A549 treated with Hydrocortisone at 1 μM for 4 hours (cell line): ENCODE measurements at places on chromosomes 2 and 18. TPM values are rescaled to one million over a fixed set of nuclear protein-coding genes. Genes with fewer than 3 reads are reported as not detected.

REG1A gene
- total RNA-seq = not detected in 5 replicates

IL18R1 gene
- total RNA-seq = 1.0 to 1.4 TPM (median 1.2 TPM) in 5 replicates

IL1RN gene
- total RNA-seq = 0.23 to 0.51 TPM (median 0.39 TPM) in 5 replicates

SERPINB13 gene
- total RNA-seq = not detected in 5 replicates

FOXD4L1 gene
- 0.21 to 0.55 TPM (median 0.29 TPM) in 5 replicates for total RNA-seq

NAT8 gene
- not detected in 5 replicates for total RNA-seq

TMEM247 gene
- total RNA-seq = not detected in 5 replicates

TEKT4 gene
- not detected in 5 replicates for total RNA-seq

PARD3B gene
- 0.61 to 1.5 TPM (median 0.94 TPM) in 5 replicates for total RNA-seq

VWC2L gene
- not detected in 5 replicates for total RNA-seq

GCG gene
- total RNA-seq = not detected in 5 replicates

MRPL44 gene
- total RNA-seq = 46.4 to 49.6 TPM (median 47.6 TPM) in 5 replicates

RNU2-63P gene
- not detected in 5 replicates for total RNA-seq

MAB21L4 gene
- 0.12 to 0.54 TPM (median 0.24 TPM) in 4 of 5 replicates, not detected in the other for total RNA-seq

EFHD1 gene
- 3.3 to 5.0 TPM (median 4.3 TPM) in 5 replicates for total RNA-seq

MEP1B gene
- 0.06 to 0.10 TPM in 2 of 5 replicates, not detected in the others for total RNA-seq

MROH2A gene
- 0.12 to 0.29 TPM (median 0.21 TPM) in 4 of 5 replicates, not detected in the other for total RNA-seq

ALKAL2 gene
- total RNA-seq = not detected in 5 replicates

REG1B gene
- not detected in 5 replicates for total RNA-seq

AGFG1 gene
- 93.2 to 122 TPM (median 115 TPM) in 5 replicates for total RNA-seq

KCNG2 gene
- 0.07 TPM in 1 of 5 replicates, not detected in the others for total RNA-seq

CEBPZOS gene
- total RNA-seq = 39.8 to 42.6 TPM (median 41.6 TPM) in 5 replicates

CACNB4 gene
- 0.09 to 0.26 TPM (median 0.15 TPM) in 5 replicates for total RNA-seq

DCDC2C gene
- 0.21 to 0.56 TPM (median 0.40 TPM) in 4 of 5 replicates, not detected in the other for total RNA-seq

L3MBTL4 gene
- 0.02 to 0.05 TPM in 2 of 5 replicates, not detected in the others for total RNA-seq

INHBB gene
- total RNA-seq = 23.3 to 28.9 TPM (median 25.9 TPM) in 5 replicates

PLGLB2 gene
- total RNA-seq = 0.13 to 0.32 TPM (median 0.16 TPM) in 5 replicates

ANKRD30B gene
- total RNA-seq = not detected in 5 replicates

GULP1 gene
- total RNA-seq = 25.9 to 43.4 TPM (median 28.6 TPM) in 5 replicates

GALM gene
- 15.0 to 22.0 TPM (median 15.4 TPM) in 5 replicates for total RNA-seq

PLEK gene
- total RNA-seq = not detected in 5 replicates

KCNK3 gene
- 0.37 to 0.95 TPM (median 0.84 TPM) in 5 replicates for total RNA-seq

LCT gene
- total RNA-seq = 0.02 to 0.05 TPM (median 0.05 TPM) in 5 replicates

SRSF7 gene
- total RNA-seq = 313 to 438 TPM (median 337 TPM) in 5 replicates

ACADL gene
- total RNA-seq = 0.08 to 0.15 TPM (median 0.14 TPM) in 5 replicates

CYP26B1 gene
- total RNA-seq = 12.1 to 16.0 TPM (median 14.7 TPM) in 5 replicates

SEMA4C gene
- 14.3 to 19.9 TPM (median 18.6 TPM) in 5 replicates for total RNA-seq

CHRND gene
- not detected in 5 replicates for total RNA-seq

TFPI gene
- 39.7 to 63.5 TPM (median 50.6 TPM) in 5 replicates for total RNA-seq

CETN1 gene
- not detected in 5 replicates for total RNA-seq

DLGAP1 gene
- total RNA-seq = 0.02 to 0.12 TPM (median 0.07 TPM) in 3 of 5 replicates, not detected in the others

LMAN1 gene
- total RNA-seq = 23.2 to 45.0 TPM (median 30.9 TPM) in 5 replicates

ADCYAP1 gene
- not detected in 5 replicates for total RNA-seq

RNF181 gene
- total RNA-seq = 162 to 196 TPM (median 184 TPM) in 5 replicates

RPRM gene
- total RNA-seq = 0.07 to 0.10 TPM in 2 of 5 replicates, not detected in the others

COLEC12 gene
- 0.03 to 0.08 TPM (median 0.06 TPM) in 5 replicates for total RNA-seq

DSG1 gene
- not detected in 5 replicates for total RNA-seq

CERS6 gene
- 13.8 to 21.2 TPM (median 16.3 TPM) in 5 replicates for total RNA-seq

CROCC2 gene
- not detected in 5 replicates for total RNA-seq

BCL2L11 gene
- 6.1 to 8.4 TPM (median 7.8 TPM) in 5 replicates for total RNA-seq

IL36B gene
- total RNA-seq = 0.08 to 0.20 TPM (median 0.12 TPM) in 3 of 5 replicates, not detected in the others

TMEM37 gene
- total RNA-seq = 1.5 to 2.5 TPM (median 1.8 TPM) in 5 replicates

GPR45 gene
- total RNA-seq = not detected in 5 replicates

SOX11 gene
- total RNA-seq = not detected in 5 replicates

HAAO gene
- total RNA-seq = not detected in 5 replicates

CYTIP gene
- total RNA-seq = 0.09 to 0.22 TPM (median 0.20 TPM) in 3 of 5 replicates, not detected in the others

FAM237A gene
- total RNA-seq = not detected in 5 replicates

OXER1 gene
- total RNA-seq = not detected in 5 replicates
